ENCODE measurements at places on chromosomes 11 and 22.

DNA sequence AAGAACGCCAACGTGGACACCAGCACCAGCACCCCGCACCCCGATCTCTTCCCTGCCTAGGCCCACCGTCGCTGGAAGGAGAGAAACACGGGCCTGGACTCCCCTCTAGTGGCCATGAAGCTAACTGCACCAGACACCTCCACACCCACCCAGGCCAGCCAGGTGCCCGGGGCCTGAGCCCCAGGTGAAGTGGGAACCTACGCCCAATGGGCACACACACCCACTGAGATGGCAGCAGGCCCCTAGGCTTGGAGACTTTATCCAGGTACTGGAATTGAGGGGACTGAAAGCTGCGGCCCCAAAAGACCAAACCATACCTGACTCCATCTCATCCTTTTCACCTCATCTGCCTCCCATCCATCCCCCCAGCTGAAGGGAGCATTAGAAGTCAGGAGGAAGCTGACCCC is 81.0 kb downstream of the BUD13 start:
- peak; percentile 8 for DNase-seq

DNA sequence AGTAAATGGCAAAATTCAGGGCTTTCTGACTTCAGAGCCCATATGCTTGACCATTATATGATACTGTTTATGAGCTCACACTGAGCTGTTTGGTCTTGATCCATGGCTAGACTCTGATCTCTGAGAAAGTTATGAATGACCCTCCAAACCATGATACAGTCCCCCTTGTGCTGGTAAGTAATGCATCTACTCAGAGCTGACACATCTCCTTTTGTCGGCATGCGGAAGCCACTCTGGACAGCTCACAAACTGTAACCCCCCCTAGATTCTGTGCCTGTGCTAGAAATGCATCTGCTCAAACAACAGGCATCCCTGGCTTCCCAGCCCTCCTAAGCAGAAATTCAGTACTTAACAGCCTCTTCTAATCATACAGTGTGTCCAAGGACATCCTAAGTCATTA is 150.8 kb upstream of the RAG2 start:
- no peak for DNase-seq

GRCh38 chr22:29002603-29003002 is 59.0 kb downstream of the C22orf31 start:
- DNase-seq: no peak

- no peak for DNase-seq
Measured at GRCh38 chr22:30115705-30116104, 35.4 kb downstream of the HORMAD2 start.

DNA sequence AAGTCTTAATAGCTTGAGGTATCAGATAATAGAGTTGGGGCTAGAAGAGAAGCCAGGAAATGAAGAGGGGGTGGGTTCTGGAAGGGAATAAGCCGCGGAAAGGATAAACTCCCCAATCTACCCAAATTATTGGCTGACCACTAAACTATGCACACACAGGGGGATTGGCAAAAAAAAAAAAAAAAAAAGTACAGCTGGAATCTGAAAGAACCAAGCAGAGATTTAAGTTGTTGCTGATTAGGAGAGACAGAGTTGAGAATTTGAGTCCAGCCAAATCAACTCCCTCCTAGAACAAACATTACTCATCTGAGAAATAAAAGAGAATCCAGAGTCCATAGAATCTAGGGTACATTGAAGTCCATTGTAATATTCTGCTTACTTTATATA is 134.9 kb downstream of the CCDC81 start:
- no peak for DNase-seq

GRCh38 chr11:94602430-94603372 is 35.5 kb downstream of the PIWIL4 start:
- DNase-seq: peak; percentile 40

DNA sequence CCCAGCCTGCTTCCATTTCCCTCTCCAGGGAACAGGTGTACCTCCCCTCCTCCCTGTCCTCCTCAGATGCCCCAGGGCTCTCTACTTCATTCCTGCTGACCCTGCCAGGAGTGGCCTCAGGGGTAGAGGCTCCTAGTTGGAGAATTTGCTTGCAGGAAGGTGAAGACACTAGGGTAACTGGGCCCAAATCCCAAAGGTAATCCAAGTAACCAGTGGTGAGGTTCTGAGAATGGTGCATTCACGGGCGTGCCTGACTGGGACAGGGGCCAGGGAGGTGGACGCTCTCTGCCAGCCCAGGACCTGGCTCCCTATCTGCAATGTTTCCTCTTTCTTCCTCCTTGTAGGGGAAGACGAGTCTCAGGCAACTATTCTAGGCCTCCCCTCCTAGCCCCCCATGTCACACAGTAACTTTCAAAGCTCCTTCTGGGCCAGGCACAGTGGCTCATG is 2.9 kb downstream of the SLC35C1 start:
- DNase-seq: no peak

- DNase-seq: no peak
Measured at GRCh38 chr11:110979696-110980095, 265.8 kb upstream of the POU2AF2 start.

DNA sequence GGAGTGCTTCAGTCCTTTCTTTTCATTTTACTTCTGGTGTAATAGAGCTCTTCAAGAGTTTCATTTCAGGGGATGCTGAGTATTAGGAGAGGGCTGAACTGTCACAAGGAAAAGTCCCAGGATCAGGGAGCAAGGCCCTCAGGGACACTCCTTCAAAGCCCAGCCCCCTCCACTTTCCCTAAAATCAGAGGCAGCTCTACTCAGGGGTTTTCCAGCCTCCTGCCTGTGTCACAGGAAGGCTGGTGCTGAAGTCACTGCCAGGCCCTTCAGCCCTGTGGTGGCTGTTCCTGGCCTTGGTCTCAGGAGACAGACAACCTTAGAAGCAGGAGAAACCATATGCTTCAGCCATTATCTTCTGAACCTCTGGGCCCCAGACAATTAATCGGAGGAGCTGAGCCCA is 36.4 kb upstream of the KIRREL3 start:
- DNase-seq: no peak

- DNase-seq: no peak
Measured at GRCh38 chr11:1224491-1225385, 1.9 kb downstream of the MUC5B start.

DNA sequence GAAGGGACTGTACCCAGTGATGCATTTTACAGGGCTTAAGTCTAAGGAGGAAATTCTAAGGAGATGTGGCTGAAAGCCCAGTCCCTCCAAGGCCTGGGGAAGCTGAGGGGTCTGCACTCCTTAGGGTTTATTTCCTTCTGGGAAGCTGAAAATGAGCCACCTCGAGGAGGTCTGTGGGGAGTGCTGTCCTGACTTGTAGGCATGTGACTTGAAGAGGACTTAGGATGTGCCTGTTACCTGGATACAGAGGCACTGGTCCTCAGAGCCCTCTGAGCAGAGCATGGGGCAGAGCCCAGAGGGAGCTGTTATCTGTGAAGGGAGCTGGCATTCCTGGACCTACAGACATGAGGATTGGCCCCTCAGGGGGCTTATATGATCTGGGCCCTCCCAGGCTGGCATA is 77.1 kb downstream of the TP53I11 start:
- no peak for DNase-seq

DNA sequence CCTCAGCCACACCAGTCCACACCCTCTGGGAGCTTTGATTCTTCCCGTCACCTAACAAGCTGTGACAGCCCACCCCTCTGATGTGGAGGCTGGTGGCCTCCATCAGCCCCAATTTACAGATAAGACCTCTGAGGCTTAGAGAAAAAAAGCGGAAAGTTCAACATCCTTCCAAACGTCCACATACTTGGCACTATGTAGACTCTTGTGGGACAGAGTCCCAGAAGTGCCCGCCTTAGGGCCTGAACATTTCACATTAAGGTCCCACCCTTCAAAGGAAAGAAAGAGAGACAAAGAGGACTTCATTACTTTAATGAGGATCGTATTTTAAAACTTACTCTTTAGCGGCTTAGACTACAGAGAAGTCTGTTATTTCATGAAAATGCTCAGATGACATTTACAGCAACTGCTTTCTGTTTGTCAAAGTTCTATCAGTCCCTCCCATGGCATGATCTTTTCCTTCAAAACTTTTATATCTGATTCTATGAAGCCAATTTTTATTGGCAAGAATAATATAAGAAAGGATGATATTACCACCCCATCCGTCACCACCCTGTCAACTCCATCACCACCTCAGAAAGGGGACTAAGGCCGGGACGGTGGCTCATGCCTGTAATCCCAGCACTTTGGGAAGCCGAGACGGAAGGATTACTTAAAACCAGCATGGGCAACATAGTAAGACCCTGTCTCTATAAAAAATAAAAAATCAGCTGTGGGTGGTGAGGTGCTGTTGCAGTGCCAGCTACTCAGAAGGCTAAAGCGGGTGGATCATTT is 15.7 kb upstream of the SCGB1A1 start:
- no peak for DNase-seq

GRCh38 chr11:66912911-66913310 is 45.3 kb downstream of the PC start:
- no peak for DNase-seq

- DNase-seq: no peak
Measured at GRCh38 chr11:131832079-131832478, 461.7 kb downstream of the NTM start.

DNA sequence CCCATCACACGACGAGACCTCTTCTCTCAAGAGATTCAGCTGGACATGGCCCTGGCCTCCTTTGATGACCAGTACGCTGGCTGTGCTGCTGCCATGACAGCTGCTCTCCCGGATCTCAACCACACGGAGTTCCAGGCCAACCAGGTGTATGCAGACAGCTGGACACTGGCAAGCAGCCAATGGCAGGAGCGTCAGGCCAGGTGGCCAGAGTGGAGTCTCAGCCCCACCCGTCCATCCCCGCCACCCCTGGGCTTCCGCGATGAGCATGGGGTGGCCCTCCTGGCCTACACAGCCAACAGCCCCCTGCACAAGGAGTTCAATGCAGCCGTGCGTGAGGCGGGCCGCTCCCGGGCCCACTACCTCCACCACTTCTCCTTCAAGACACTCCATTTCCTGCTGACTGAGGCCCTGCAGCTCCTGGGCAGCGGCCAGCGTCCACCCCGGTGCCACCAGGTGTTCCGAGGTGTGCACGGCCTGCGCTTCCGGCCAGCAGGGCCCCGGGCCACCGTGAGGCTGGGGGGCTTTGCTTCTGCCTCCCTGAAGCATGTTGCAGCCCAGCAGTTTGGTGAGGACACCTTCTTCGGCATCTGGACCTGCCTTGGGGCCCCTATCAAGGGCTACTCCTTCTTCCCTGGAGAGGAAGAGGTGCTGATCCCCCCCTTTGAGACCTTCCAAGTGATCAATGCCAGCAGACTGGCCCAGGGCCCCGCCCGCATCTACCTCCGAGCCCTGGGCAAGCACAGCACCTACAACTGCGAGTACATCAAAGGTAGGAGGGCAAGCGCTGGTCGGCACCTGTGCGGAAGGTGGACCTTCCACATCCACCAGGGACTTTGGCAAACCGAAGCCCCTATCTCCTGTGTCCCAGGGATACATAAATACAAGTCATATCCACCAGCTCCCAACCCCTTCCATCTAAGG is 11.3 kb downstream of the CHRNA10 start:
- no peak for DNase-seq

DNA sequence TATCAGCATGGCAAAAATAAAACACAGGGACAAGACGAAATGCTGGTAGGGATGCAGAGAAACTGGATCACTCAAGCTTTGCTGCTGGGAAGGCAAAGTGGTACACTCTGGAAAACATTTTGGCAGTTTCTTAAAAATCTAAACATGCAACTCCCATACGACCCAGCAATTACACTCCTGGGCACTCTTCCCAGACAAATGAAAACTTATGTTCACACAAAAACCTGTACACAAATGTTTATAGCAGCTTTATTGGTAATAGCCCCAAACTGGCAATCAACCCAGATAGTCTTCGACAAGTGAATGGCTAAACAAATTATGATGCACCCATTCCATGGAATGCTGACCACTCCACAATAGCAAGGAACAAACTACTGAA is 35.8 kb upstream of the PRR5 start:
- no peak for DNase-seq

DNA sequence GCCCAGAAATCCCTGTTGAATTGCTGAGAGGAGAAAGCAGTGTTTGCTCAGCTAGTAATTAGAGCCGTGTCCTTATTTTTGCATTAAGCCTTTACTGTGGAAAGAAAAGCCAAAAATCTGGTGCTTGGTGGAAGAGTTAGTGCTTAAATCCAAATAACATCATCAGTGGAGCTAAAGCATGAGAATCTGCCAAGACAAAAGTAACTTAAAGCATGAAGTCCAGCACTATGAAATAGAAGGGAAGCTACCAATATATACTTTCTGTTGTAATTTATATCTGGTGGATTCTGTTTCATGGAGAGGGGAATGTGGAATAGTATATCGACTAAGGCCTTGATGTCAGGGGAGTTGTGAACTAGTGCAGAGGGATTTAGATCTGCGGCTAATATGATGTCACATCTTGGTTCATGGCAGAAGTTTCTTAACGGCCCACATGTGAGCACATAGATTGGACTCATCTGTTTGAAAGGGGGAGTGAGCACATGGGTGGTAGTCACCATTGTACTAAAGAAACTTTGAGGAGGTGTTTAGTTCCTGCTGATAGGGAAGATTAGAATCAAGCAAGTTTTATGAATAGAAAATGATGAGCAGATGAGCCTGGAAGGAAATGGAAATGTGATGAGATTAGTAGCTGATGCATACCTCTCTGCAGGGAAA is 224.4 kb upstream of the MTNR1B start:
- no peak for DNase-seq

GRCh38 chr11:85752201-85752889 is 58.6 kb downstream of the SYTL2 start:
- DNase-seq: no peak

DNA sequence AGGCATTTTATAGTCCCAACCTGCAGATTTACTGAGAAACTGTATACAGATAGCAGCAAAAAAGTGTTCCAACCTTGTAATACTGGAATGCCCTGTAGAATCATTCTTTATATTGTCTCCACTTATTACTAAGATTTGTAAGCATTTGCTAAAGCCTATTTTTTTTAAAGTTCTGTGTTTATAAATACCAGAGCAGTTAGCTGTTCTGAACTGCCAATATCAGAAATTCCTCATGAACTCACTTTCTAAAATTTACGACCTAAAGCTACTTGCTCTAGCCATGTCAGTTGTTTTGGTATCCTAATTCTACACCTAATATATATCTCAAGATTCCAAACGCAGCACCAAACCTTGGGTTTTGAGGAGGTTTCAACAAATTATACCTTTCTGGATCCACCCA is 103.2 kb downstream of the C11orf65 start:
- DNase-seq: peak; percentile 18

DNA sequence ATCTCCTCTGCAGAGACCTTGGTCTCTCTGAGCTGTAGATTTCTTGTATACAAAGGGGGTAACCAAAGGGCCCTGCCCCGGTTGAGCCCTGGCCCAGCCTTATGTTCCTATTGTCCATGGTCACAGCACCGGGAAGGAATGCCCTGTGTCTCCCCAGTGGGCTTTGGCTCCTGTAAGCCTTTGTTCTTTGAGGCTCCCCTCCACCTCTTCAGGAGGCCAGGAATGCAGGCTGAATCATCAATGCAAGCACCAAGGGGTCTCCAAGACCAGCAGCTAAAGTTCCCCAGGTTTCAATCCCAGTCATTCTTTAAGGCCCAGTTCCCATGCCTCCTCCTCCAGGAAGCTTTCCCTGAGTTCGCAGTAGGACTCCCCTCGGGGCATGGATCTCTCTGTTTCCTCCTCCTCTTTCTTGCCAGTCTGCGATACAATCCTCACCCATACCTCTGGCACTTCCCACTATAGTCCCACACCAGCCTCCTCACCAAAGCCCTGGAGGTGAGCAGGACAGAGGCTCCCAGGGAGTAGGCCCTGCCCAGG is 29.2 kb upstream of the KLHL35 start:
- no peak for DNase-seq
